ENCODE measurements at places on chromosomes 16 and 17.
A peak's percentile ranks its signal among the peaks of the same experiment; 100 is the strongest.

GRCh38 chr16:1424028-1424427 lies 3.5 kb upstream of the UQCC4 start:
- DNase-seq = no peak

DNA sequence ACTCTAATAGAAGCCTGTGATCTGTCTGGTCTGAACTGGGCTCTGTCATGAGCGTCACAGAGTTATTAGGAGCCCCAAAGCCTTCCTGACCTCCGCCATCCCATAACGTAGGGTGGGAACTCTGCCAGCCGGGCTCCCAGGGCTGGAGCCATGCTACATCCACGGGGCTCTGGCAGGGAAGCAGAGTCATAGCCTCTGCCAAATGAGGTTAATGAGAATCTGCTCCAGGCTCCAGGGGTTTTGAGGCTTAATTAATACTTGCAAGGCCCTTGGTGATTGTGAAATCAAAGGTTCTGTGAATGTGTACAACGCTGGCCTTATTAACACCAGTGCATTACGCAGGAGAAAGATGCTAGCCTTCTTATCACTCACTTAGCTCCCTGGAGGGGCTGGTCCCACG lies 42.4 kb upstream of the ZFP90 start:
- DNase-seq = no peak

GRCh38 chr16:82972331-82972919 lies 345.7 kb downstream of the CDH13 start:
- DNase-seq = no peak

- no peak for DNase-seq
Measured at GRCh38 chr17:69098625-69099024, 37.9 kb upstream of the ABCA9 start.

GRCh38 chr17:80787881-80788280 lies 203.8 kb upstream of the CHMP6 start:
- no peak for DNase-seq

DNA sequence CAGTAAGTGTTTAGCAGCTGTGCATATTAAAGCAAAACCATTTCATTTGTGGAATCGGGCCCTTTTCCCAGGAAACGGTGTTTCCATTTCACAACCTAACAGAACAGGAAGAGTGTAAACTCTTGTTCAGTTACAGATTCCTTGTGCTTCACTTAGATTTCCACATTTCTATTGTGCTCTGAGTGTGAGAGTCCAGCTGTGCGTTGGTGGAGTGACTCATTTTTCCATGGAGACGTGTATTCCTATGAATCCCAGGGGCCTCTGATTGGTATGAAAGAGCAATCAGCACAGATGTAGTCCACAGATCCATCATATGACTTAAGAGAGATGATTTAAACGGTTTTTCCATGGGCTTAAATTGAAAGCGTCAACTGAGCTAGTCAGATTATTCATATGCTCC lies 13.3 kb upstream of the CAVIN1 start:
- DNase-seq = no peak

DNA sequence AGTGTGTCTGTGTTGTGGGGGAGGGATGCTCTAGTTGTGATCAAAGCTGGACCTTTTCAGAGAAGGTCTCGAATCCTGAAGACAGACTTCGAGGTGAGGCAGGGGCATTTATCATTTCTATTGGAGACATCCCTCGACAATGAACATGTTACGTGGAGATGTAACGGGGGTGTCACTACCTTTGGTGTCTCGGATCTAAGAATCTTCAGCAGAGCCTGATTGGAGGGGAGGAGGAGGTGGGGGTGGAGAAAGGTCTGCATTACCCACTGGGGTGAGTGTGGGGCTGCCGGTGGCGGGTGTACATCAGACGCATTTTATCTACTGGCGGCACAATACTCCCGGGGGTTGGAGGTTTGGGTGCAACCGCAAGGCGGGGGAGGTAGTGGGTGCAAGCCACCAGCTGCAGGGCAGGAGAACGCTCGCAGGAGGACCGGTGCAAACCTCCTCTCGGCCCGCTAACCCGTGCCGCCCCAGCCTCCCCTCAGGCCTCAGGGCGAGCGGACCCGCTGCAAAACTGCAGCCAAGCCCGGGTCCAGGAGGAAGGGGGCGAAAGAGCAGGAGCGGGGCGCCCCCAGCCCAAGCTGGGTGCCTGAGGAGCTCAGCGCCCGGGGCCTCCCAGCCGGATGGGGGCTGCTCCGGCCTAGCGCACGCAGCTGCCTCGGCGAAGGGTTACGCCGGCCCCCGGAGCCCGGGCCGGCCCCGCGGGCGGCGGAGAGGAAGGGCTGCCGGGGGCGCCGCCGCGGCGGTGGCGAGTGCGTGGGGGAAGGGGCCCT lies 735 bp downstream of the ZNF652 start:
- DNase-seq = peak; percentile 51

DNA sequence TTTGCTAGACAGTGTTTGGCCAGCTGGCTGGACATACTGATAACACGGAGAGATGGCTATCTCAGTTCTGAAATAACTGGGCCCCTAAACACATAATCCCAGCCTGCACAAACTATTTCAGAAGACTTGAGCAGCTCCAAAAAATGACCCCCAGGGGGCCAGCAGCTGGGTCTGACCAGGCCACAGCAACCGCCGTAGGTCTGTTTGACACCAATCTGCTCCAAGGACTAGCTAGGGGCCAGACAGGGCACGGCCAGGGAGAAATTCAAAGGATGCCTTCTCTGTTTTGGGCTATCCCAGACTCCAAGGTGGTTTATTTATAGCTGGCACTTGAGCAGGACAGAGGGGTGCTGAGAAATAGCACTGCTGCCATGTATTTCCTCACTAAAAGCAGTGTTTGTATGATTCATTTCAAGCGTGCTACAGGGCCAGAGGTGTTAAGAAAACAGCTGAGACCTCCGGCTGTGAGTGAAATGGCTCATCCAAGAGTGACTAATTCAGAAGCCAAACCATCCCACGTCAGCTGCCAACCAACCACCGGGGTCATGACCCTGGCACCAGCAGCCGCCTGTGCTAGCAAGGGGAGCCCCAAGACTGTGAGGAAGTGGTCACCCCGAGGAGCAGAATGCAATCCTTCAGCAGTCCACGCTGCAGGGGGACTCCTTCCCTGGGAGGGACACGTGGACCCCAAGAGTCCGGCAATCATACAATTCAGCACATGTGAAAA lies 5.7 kb downstream of the GGA2 start:
- peak; percentile 67 for DNase-seq

DNA sequence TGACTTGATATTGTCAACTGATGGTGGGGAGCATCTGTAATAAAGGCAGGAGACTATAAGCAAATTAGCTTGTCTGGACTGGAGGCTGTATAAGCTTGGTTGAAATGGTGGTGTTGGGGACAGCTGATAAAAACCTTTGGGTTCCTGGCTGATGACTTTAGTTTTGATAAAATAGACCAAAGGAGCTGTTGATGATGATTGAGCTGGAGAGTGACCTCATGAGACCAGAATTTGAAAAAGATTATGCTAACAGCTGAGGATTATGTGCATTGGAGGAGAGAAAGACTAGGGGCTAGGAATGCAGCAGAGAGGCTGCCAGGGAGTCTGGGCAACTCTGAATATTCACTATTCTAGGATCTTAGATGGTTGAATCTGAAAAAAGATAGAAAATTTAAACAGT lies 8.7 kb upstream of the CDC27 start:
- DNase-seq = no peak

- no peak for DNase-seq
Measured at GRCh38 chr16:56777482-56777881, 47.6 kb downstream of the NUP93 start.

GRCh38 chr17:65470783-65471182 lies 90.7 kb downstream of the AXIN2 start:
- no peak for DNase-seq

DNA sequence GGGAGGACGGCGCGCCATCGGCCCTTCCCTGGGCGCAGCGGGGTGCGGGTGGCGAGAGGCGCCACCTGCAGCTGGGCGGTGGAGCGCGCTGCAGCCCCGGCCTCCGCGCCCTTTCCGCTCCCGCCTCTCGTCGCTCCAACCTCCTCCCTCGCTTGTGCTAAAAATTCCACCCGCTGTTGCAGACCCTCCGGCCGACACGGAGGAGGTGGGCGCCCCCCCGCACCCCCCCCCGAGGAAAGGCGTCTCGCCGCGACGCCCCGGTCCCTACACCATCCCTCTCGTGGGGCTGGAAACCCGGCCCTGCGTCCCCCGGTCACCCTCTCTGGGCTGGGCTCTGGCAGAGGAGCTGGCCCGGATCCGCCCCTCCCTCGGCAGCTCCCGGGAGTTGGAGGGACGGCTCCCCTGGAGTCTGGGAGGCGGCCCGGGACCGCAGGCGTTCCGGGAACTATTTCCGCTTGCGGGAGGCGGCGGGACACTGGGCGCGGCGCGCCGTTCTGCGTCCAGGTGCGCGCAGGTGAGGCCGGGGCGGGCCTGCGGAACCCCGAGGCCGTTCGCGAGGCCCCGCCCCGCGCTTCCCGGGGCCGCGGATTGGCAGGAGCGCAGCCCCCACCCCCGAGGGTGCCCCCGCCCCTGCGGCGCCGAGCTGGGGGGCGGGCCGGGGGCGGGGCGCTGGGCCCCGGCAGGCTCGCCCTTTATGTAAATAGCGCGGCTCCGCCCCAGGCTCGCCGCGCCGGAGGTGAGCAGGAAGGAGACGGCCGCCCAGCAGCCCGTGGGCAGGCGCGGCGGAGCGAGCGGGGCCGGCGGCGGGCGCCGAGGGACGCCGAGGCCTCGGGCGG lies at the start of gene LLGL2:
LLGL2 (plus strand) TSS at position 728 of the 836 bp plus-strand sequence. CDS start 17,730 bp downstream, outside the sequence.
- DNase-seq = peak; percentile 94

DNA sequence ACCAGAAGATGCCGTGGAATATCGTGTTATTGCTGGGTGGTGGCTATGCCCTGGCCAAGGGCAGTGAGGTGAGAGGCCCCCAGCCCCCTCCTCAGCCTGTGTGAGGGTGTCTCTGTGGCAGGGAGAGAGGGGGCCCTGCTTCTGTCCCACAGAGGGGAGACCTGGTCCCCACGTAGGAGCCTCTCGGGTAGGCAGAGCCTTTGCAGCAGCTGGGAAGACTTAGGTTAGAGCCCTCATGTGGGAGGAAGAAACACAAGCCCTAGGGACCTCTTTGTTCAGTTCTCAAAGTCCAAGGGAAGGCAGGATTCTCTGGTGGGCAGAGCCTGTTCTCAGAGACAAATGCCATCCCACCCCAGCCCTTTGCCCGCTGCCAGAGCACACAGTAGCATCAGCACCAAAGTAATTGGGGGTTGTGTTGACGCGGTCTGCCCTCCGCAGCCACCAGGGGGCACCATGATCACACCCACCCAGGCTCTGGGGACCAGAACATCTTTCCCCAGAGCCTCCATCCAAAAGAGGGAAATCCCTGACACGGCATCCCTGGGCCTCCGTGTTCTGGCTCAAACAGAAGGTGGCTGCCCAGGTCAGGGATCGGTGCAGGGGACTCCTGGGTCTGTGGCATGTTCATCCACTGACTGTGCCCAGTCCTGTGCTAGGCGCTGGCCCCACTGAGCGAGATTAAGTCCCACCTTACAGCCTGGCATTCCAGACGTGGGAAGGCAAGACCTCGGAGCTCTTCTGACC lies 11.5 kb upstream of the FOXN1 start:
- peak; percentile 92 for DNase-seq

DNA sequence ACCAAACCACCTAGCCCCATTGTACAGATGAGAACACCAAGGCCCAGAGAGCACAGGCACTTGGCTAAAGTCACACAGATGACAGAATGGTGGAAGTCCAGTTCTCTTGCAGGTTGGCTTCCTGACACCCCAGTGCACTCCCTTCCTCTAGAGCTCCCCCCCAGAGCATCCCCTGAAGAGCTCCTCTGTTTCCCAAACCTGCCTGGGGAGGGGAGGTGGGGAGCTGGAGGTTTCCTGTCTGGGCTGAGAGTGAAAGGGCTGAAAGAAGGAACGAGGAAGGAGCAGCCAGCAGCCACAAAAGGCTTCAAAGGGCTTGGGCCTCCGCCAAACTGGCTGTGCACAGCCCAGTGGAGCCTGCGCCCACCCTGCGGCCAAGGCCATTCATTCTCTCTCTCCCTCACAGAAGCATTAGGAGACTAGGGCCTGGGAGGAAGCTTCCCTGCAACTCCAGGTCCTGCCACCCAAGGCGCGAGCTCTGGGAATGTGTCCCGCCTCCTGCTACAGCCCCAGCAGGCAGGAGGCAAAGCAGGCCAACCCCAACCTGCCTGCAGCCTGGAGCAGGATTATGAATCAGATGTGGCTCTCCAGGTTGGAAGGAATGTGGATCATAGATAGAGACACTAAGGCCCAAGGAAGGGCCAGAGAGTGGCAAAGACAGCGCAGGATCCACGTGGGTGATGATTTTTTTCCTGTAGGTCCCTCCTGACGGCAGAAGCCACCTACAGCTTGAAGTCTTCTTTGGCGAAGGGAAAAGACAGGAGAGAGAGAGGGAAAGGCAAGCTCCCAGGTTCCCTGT lies 913 bp downstream of the SLC13A5 start:
- no peak for DNase-seq

- no peak for DNase-seq
Measured at GRCh38 chr16:48361540-48362144, 23.6 kb downstream of the SIAH1 start.

GRCh38 chr17:76920364-76921139 lies 52.3 kb downstream of the MGAT5B start:
- no peak for DNase-seq

DNA sequence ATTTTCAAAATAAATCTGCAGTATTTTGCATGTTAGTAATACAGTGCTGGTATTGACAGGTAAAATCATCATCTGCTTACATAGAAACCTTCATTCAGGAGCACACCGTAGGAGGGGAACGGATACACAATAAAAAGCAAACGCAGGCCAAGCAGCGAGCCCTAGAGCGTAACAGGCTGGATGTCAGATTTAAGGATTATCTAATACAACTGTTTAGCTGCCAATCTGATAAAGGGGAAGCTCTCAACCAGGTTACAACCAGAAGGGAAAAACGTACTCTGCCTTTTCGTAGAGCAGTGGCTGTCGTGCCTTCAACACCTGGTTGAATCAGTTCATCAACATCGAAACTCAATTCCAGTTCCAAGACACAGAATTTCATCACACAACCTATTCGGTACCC lies 16.4 kb upstream of the CUEDC1 start:
- no peak for DNase-seq

GRCh38 chr16:74807052-74807646 lies 32.5 kb upstream of the FA2H start:
- no peak for DNase-seq

- DNase-seq = peak; percentile 48
Measured at GRCh38 chr17:5785867-5786509, 201.7 kb upstream of the NLRP1 start.

DNA sequence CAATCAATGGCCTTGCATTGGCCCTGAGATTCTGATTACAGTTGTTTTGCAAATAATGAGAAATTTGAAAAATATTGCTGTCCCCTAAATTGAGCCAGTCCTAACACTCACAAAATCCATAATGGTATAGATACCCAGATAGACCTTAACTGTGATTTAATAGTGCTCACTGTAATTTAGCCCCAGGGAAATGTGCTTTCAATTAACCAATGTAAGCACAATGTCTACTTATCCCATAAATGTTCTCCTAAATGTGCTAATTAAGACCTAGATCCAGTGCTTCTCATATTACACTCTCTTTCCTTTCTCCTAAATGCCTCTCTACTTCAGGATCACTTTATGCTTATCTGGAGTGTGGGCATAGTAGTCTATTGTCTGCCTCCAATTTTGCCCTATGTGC lies 417.8 kb upstream of the CCL2 start:
- DNase-seq = no peak

GRCh38 chr16:56844056-56844455 lies 21.0 kb upstream of the SLC12A3 start:
- no peak for DNase-seq

GRCh38 chr16:49785970-49786369 lies 69.9 kb downstream of the ZNF423 start:
- no peak for DNase-seq
